ENCODE measurements at places on chromosomes 1 and 21.

- peak; percentile 84 for DNase-seq
Observed at GRCh38 chr1:192951691-192952460, 107.3 kb downstream of the UCHL5 start.

DNA sequence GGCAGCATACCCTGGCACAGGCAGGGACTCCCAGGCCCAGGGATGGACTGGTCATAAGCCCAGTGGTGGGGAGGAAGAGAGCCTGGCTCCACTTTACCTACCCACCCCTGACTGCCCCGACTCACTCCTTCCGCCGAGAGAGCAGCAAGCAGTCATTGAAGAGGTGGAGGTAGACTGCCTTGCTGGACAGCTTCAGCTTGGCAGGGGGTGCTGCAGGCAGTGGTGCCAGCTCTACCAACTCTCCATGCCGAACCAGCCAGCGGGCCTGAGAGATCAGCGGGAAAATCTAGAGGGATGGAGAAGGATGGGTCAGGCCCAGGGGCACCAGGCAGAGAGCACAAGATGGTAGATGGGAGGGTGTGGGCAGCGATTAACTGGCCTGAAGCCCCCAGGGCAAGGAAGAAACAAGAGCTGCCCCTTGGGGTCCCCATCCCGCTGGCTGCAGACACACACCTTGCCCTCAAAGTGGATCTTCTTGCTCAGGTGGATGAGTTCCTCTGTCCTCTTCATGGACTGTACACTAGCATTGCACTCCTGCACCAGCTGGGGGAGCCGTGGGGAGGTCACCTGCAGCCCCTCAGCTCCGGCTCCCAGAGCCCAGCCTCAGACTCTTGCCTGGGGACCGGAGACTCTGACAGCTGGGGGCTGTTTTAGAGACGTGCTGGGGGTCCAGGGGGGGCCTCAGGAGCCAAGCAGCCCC, 7.7 kb downstream of the ARHGEF19 start:
- DNase-seq: no peak

- no peak for DNase-seq
Observed at GRCh38 chr1:47839433-47839760, 157.8 kb downstream of the TRABD2B start.

DNA sequence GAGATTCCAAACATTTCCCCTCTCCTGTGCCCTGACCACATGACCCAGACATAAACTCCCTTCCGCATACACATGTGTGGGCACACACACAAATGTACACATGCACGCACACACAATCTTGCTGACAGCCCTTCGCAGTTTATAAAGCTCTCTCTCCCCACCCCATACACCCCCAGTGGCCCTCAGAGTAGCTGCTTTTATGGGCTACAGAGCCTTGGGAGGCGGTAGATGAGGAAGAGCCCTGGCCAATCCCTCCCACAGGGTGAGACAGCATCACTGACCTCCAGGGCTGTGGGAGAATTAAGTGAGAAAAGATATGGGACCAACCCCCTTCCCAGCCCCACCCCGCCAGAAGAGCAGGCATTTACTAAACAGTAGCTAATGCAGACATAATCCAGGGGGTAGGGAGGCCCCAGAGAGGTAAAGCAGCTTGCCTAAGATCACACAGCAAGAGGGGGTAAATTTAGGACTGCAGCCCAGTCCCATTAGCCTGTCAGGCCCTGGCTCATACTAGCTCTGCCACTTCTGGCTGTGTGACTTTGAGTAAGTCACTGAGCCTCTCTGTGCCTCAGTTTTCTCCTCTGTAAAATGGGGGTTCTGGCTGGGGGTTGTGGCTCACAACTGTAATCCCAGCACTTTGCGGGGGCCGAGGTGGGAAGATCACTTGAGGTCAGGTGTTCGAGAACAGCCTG, 5.1 kb downstream of the SDC3 start:
- peak; percentile 66 for DNase-seq

DNA sequence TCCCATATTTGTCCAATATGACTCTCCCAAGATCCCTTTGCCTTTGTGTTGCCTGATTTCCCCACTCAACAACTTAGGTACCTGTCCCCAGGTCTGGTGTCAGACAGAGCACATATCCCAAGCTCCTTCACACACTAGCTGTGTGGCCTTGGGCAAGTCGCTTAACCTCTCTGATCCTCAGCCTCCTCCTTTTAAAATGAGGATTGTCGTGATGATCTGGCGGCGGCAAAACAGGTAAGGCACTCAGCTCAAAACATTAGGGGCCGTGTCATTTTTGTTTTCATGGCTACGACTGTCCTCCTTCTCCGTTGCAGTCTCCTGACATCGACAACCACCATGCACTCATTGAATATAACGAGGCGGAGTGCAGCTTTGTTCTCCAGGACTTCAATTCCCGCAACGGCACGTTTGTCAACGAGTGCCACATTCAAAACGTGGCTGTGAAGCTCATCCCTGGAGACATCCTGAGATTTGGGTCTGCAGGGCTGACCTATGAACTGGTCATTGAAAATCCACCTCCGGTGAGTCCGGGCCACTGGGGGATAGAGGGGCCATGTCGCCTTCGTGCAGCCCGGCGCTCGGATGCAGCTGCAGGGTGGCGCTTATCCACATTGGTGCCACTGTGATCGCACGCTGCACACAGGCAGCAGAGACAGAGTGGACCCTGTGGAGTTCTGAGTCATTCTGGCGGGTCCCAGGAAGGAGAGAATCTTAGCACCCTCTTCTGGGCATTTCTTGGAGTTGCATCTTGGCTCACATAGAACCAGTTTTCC, 25.2 kb downstream of the FHAD1 start:
- DNase-seq: peak; percentile 79

- no peak for DNase-seq
Observed at GRCh38 chr1:215888159-215888558, 321.1 kb downstream of the KCTD3 start.

DNA sequence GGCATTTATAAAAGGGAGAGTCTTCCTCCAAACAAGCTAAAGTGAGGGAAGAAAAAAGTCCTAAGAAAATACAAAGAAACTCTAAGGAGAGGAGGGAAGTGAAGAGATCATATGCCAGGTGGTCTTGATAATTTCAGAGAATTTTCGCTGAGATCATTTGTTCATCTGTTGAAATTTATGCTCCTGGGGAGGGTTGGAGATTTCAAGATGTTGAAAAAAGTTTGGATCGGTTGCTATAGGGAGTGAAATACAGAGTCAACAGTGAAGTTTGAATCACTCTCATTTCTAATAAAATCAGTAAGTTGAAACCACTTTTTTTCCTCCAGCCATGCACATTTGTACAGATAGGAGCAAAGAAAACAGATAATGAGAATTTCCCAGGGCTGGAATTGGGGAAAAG, 299.1 kb upstream of the ADAMTS5 start:
- no peak for DNase-seq

DNA sequence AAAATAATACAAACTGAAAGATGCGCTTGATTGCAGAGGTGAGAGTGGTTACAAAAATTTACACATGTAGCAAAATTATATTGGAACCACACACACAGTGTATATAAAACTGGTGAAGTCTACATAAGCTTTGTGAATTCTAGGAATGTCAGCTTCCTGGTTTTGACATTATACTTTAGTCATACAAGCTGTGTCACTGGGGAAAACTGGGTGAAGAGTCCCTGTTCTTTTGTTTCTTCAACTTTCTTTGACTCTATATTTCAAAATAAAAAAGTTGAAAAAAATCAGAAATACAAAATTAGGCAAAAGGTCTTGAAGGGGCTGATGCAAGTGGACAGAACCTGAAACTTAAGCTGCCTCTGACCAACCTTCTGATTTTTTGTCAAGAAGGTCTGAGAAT, 3.0 kb downstream of the C1QC start:
- DNase-seq: peak; percentile 21

GRCh38 chr1:54559771-54560231, 11.8 kb downstream of the ACOT11 start:
- no peak for DNase-seq

GRCh38 chr1:1899266-1899966, 8.5 kb upstream of the GNB1 start:
- no peak for DNase-seq

DNA sequence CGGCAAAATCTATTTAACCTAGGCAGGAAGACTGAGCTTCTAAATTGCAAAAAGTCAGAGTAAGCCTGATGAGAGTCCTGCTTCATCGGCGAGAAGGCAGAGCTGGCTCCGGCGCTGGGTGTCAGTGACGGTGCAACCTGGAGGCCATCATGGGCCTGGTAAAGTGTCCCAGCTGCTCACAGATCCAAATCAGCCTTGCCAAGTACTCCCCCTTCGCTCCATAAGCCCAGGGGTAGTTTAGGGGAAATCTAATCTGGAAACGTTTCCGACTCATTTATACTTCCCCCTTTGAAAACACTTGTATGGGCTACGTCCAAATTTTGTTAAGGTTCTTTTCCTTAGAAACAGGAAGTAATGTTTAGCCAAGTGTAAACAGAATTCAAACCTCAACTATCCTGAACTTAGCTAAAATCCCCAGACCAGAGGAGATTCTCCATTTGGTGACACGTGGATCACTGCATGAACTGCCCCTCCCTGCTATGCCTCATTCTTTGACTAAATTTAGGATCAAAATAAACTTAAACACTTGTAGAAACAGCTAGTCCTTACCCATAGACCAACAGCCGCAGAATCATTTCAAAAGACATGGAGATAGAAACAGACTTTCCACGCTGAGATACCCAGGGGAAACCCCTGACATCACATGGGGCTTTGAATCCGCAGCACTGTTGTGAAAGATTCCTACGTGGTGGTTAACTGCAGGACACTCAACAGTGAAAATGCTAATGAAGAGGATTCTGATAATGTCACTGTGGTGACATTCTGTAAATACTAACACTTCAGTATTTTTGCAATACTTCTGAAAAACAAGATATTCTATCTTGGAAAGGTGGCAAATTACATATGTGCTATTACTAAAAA, 172.7 kb downstream of the TGFBR3 start:
- peak; percentile 55 for DNase-seq

- DNase-seq: no peak
Observed at GRCh38 chr1:118931876-118932275, 56.3 kb downstream of the TBX15 start.

GRCh38 chr1:200971955-200972711, 51.4 kb downstream of the KIF21B start:
- DNase-seq: peak; percentile 73

DNA sequence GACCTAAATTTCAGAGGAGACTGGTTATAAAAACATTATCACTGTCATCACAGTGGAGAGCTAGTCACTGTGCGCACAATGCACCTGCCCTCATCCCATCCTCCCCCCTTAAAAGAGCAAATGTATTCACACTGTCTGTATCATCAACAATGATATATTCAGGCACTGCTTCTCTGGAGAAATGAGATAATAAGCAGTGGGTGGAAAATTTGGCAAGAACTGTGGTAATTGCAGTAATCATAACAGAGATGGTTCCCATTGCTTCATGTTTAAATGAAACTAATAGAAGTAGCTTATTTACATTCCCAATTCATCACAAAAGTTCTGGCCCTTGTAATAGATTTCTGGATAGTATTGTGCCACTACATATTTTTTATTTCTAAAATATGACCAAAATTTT, 867.4 kb upstream of the ADGRL2 start:
- no peak for DNase-seq

GRCh38 chr21:17798796-17799195, 20.4 kb downstream of the C21orf91 start:
- no peak for DNase-seq

- no peak for DNase-seq
Observed at GRCh38 chr1:48114596-48115382, 107.7 kb upstream of the SLC5A9 start.

GRCh38 chr1:103162360-103162759, 54.0 kb upstream of the COL11A1 start:
- DNase-seq: peak; percentile 43

- DNase-seq: no peak
Observed at GRCh38 chr1:106276871-106277270, 779.6 kb upstream of the PRMT6 start.

GRCh38 chr1:206062464-206062863, 9.5 kb downstream of the RHEX start:
- DNase-seq: no peak

GRCh38 chr1:42142894-42143675, 10.1 kb upstream of the GUCA2B start:
- DNase-seq: no peak

GRCh38 chr1:43688594-43689000, 18.7 kb upstream of the ST3GAL3 start:
- peak; percentile 73 for DNase-seq

GRCh38 chr1:90959352-90960206, 62.3 kb downstream of the ZNF644 start:
- DNase-seq: peak; percentile 37

Measured in EH (cell line).